PC-9 (cell line): ENCODE measurements at places on chromosomes 5 and 9.
A peak's percentile ranks its signal among the peaks of the same experiment; 100 is the strongest.

- DNase-seq = no peak
These were observed 21.9 kb upstream of the MED10 start for GRCh38 chr5:6399980-6400910.

DNA sequence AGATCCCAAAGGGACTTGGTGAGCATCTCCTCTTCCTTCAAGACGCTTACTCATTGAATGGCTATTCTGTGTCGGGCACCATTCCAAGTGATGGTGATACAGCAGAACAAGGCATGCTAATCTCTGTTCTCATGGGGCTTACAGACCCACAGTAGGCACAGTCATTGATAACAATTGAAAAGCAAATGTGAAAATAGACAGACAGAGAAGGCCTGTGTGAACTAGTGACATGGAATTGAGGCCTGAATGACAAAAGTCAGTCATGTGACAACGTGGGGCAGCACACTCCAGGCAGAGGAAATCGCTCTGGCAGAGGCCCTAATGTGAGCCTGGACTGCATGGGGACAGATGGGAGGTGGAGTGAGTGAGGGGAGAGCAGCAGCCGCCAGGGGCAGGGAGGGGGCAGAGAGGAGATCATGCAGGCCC lies 70.7 kb upstream of the CPLX2 start:
- DNase-seq = peak; percentile 82

DNA sequence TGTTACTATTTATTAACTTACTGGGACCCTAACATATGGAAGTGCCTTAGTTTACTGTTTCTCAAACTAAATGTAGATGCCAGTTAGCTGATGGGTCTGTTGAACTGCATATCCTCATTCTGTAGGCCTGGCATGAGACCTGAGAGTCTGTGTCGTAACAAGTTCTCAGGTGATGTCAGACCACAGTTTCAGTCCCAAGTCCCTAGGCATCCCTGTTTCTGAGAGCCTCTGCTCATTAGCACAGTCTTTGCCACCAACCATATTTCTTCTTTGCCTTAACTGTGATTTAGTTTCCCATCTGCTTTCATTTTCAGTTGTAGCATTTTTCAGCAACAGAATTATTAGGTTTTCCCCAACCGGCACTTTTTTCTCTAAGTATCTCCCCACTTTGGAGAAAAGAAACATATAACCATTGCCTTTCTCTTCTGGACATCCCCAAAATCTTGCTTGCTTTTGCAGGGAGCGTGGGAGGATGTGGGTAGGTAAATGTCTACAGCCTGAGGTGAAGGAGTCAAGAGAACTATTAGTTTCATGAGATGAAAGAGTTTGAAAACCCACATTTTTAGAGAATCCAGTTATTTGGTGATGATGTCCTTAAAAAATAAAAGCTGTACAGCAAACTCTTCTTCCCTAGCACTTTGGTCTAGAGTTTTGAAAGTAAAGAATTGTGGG lies 74.6 kb downstream of the NUDT12 start:
- DNase-seq = no peak

DNA sequence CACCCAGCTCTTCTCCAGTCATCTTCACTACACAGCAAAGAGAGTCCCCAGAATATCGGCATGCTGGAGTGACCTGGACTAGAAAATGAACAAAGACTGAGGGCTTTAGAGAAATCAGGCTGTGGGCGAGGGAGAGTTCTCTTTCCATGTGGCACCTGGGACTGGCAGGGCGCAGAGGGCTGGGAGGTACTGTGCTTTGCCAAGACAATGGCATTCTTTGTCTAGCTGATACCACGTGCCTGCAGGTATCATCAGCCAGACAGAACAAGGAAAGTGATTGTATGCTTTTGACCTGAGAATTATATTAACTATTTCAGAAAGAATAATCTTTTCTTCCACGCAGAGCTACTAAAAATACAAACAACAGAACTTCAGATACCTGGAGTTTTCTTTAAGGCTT lies 30.5 kb downstream of the DDX31 start:
- no peak for DNase-seq

- no peak for DNase-seq
These were observed 21.2 kb upstream of the RNU6ATAC start for GRCh38 chr9:134185536-134186011.

DNA sequence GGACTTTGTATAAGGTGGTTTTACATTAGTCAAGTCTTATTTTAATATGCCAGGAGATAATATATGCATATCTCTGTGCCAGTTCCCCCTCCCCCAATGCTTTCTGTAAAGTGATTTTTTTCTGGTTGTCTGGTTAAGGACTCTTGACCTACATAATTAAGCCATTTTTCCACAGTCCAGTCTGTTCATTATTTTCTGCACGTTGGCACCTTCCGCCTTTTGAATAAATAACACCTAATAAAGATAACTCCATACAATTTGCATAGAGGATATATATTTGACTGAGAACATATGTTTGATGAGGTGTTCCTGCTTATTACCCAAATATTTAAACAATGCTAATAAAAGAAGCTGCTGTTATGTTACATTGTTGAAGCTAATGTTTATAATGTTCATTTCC lies 320.9 kb downstream of the DMAC1 start:
- no peak for DNase-seq

GRCh38 chr9:133823189-133824105 lies 85.3 kb upstream of the SARDH start:
- DNase-seq = no peak

DNA sequence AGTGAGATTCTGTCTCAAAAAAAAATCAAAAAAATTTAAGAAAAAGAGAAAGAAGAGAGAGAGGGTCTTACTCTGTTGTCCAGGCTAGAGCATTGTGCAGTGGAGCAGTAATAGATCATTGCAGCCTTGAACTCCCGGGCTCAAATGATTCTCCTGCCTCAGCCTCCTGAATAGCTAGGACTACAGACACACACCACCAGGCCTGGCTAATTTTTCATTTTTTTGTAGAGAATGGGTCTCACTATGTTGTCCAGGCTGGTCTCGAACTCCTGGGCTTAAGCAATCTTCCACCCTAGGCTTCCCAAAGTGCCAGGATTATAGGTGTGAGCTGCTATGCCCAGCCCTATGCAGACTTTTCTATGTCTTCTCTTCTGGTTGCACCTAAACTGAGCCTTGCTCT lies 25.0 kb downstream of the RRAGA start:
- no peak for DNase-seq
